ENCODE measurements at places on chromosomes 6 and 20.

GRCh38 chr6:53767941-53768340, 26.9 kb upstream of the LRRC1 start:
- DNase-seq, result no peak

- DNase-seq, result no peak
These were observed 2.0 kb downstream of the ZNF318 start for GRCh38 chr6:43367245-43367984.

- DNase-seq, result no peak
These were observed 57.8 kb upstream of the RREB1 start for GRCh38 chr6:7050004-7050403.

DNA sequence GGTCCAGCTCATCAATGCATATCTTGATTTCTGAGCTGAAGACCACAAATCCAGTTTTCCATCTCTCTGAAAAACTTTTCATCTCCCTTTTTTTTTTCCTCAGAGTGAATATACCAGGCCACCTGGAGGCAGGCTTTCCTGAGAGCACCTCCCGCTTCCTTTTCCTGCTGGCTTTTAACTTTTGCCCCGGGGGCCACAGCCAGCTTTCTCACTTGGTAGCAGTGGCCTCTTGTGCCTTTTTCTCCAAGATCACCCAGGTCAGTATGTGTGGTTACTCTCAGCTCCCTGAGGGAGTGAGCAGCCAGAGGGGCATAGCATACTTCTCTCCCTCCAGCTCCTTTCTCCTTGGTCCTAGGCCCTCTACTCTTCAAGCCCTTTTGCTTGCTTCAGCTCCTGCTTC, at the start of gene BTN1A1:
BTN1A1 (plus strand) TSS at position 202 of the 400 bp plus-strand sequence. CDS start 984 bp downstream, outside the sequence.
- no peak for DNase-seq
